ENCODE measurements at places on chromosomes 6 and 20.

DNA sequence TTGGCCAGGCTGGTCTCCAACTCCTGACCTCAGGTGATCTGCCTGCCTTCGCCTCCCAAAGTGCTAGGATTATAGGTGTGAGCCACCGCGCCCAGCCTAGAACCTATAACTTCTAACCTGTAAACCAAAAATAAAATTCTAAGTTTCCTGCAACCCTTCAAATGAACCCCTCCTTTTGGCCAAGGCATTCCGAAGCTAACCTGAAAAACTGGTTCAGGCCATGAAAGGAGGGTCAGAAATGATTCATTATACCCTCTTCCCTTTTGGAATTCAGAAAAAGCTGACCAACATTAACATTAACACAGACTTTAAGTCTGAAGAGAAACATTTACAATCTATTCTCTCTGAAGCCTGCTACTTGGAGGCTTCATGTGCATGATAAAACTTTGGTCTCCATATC is 165.1 kb downstream of the TINAG start:
- no peak for DNase-seq

DNA sequence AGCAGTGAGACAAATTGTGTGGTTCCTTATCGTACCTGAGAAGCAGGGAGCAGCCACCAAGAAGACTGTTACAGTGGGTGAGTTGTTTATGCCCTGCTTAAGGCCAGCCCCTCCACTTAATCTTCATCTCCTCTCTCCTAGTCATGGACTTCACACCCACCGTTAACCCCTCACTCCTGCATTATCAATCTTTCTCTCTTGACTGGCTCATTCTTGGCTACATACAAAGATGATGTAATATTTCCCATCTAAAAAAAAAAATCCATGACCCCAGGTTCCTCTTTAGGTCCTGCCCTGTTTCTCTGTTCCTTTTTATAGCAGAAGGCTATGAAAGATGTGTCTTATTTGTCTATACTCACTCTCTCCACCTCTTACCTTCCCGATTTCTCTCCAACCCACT is 72.4 kb downstream of the SHLD1 start:
- no peak for DNase-seq

DNA sequence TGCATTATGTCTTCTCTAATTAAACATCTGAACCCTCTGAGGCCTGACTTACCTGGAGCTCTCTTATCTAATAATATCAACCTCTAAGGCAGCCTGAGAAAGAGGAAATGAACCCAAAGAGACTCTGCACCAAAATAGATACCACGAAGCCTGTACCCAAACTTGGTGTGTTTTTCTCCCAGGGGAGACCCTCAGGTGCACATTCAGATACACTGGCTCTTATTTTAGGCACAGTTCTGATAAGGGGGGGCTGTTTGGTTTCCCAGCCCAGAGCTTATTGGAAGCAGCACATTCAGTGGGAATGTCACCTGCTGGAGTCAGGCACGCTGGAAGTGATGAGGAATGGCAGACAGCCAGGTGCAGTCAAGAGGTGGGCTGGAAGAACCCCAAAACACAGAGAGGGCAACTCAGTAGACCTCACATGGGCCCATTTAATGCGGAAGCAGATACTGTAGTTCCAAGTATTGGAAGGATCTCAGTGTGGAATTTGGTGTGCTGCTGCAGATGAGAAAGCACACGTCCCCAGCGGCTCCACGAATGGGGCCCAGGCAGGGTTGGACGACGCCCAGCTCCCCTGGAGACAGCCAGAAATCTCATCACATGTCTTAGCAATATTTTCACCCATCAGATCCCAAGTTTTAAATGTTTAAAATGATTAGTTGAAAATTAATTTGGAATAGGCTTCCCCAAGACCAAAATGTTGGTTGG is 9.7 kb upstream of the CCR6 start:
- DNase-seq: no peak

- peak; percentile 89 for DNase-seq
These were observed 10.8 kb upstream of the WTAP start for GRCh38 chr6:159716247-159717096.

DNA sequence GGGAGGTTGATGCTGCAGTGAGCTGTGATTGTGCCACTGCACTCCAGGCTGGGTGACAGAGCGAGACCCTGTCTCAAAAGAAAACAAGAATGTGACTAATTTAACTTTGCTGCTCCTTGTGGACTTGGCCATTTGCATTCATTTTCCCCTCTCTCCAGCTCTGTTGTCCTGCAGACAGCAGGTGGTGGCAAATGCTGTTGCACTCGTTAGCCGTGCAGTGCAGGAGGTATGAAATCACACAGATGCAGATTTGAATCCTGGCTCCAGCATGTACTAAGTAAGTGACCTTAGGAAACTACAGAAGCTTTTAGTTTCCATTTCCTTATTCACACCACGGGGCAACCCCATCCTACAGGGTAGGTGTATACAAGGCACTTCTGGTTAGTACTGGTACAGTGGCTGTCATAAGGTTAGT is 9.6 kb upstream of the BEND3 start:
- no peak for DNase-seq

- DNase-seq: no peak
These were observed 209.5 kb upstream of the RGS17 start for GRCh38 chr6:153340568-153340967.

DNA sequence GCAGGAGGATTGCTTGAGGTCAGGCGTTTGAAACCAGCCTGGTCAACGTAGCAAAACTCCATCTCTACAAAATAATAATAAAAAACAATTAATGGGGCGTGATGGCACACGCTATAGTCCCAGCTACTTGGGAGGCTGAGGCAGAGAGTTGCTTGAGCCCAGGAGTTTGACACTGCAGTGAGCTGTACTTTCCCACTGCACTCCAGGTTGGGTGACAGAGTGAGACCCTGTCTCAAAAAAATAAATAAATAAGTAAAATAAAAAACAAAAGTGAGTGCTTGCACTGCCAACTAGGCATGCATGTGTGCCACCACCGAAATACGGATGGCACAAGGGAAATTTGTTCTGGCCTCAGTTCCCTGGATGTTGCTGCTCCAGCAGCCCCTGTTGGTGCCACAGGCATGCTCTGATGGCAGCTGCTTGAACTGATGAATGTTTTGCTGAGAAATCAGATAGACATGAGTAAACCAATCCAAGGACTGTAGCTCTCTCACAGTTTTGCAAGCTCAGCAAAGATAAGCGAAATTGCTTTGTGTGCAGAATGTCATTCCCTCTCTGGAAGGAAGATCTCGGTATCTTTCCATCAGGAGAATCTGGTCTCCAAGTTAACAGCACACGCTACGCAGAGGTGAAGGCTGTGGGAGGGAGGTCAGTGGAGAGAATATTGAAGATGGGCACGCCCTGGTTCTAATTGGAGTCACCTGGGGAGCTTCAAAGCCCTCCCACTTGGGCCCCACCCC is 188.0 kb upstream of the SLC24A3 start:
- no peak for DNase-seq

DNA sequence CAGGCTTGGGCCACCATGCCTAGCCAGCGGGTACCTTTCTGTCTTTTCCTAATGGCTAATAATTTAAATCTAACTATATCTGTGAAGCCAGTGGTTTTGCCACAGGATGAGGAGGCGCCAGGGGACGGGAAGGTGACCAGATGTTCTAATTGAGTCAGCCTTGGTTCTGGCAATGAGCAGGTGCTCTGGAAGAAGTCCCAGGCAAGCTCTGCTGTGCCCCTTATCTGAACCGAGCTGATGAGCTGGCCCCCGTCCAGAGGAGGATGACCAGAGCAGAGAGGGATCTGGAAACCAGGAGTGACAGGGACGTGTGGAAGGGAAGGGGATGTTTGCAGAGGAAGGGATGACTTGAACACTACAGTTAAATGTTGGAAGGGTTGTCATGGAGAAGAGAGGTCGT is 46.7 kb downstream of the SLC35D3 start:
- no peak for DNase-seq

DNA sequence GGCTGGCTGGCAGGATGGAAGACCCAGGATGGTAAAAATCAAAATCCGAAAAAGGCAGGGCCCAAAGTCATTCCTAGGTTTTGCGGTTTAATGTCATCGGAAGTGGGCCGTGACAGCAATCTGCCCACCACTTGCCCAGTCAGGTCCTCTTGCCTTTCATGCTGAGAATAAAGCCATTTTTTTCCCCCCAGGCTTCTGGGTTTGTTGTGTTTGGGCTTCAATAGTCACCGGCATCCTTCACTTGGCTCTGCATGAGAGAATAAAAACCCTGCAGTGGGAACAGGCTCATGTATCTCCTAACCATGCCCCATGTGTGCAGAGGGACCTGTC is 56.1 kb downstream of the MEP1A start:
- DNase-seq: no peak

DNA sequence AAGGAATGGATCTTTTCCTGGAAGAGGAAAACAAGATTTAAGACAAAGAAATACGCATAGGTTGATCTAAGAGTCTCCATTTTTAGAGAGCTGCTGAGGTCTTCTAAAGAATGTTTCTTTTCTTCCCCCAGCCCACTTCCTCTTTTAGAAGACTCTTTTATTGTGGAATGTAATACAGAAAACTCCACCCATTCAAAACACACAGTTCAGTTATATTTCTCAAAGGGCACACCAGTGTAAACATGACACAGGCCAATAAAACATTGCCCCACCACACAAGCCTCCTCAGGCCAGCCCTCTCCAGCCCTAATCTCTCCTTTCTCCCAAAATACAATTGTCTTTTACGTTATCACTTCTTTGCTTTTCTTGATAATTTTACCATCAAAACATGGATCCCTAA is 42.8 kb downstream of the SLC35B3 start:
- DNase-seq: no peak

GRCh38 chr6:56040889-56041301 is 165.5 kb upstream of the BMP5 start:
- DNase-seq: no peak

DNA sequence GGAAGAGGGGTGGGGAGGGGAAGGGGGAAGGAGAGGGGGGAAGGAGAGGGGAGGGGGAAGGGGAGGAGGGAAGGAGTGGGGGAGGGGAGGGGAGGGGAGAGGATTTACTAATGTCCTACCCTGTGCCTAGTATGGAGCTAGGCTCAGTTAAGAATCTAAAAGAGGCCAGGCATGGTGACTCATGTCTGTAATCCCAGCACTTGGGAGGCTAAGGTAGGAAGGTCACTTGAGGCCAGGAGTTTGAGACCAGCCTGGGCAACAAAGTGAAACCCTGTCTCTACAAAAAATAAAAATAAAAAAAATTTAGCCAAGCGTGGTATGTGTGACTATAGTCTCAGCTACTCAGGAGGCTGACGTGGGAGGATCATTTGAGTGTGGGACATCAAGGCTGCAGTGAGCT is 13.0 kb downstream of the UBE2J1 start:
- DNase-seq: no peak

DNA sequence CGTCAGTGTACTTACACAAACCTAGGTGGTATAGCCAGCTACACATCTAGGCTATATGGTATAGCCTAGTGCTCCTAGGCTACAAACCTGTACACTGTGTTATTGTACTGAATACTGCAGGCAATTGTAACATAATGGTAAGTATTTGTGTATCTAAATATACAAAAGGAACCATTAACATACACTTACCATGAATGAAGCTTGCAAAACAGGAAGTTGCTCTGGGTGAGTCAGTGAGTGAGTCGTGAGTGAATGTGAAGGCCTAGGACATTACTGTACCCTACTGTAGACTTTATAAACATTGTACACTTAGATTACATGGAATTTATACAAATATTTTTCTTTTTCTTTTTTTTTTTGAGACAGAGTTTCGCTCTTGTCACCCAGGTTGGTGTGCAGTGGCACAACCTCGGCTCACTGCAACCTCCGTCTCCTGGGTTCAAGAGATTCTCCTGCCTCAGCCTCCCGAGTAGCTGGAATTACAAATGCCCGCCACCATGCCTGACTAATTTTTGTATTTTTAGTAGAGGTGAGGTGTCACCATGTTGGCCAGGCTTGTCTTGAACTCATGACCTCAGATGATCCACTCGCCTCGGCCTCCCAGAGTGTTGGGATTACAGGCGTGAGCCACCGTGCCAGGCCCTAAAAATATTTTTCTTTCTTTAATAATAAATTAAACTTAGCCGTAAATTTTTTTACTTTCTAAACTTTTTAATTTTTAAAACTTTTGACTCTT is 15.4 kb upstream of the KIAA1755 start:
- DNase-seq: no peak

DNA sequence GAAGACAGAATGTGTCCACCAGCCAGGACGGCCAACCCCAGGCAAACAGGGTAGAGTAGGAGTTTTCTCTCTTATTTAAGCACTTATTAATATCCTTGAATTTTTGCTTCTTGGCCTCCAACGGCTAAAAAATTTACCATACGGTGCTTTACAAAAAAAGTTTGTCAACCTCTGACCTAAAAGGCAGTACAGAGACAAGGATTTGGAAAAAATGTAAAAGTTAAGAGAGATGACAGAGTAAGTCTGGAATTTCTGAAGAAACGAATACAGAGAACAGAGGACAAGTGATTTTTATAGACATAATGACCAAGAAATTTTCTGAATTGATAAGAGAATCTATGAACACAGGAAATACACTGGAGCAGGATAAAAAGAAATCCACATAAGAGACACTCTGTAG is 10.2 kb downstream of the OSER1 start:
- no peak for DNase-seq

- DNase-seq: no peak
These were observed 197.7 kb upstream of the PREP start for GRCh38 chr6:105600336-105601260.

- no peak for DNase-seq
These were observed 65.2 kb downstream of the TRAM2 start for GRCh38 chr6:52511572-52512151.

DNA sequence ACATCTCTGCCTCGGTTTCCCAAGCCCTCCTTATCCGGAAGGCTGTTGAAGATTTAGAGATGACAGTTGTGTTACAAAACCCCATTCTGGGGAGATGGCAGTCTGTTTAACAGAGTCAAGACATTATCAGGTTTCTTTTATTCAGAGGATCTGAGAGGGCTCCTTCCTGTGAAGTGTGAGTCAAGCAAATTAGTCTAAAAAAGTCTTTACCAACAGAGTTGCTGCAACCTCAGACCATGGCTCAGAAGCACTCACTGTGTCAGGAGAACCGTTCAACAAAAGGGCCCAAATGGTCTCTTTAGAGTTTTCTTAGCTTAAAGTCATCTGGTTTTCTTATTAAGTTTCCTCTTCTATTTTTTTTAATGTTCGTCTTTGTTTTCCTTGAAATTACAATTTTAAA is 717.8 kb downstream of the EPM2A start:
- DNase-seq: no peak

DNA sequence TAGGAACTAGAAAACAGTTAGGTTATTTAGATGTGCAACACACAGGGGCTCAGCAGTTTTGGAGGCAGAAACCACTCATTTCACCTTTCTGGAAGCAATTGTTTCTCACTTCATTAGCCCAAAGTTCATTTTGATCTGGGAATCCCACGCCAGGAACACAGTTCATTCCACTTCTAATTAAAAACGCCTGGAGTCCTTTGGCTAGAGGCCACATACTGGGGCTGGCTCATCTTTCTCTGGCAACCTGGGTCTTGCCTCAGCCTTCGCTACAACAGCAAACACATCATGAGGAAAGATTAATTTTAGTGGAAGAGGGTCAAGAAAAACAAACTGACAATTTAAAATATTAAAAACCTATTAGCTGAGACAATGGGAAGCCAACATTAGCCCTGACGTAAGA is 69.7 kb downstream of the RFPL4B start:
- DNase-seq: peak; percentile 82

GRCh38 chr6:73064266-73064665 is 161.0 kb downstream of the KHDC1L start:
- no peak for DNase-seq

All from AG20443 (cell line).